Retina (tissue), 1 donor: ENCODE measurements at places on chromosomes 12 and 14.

DNA sequence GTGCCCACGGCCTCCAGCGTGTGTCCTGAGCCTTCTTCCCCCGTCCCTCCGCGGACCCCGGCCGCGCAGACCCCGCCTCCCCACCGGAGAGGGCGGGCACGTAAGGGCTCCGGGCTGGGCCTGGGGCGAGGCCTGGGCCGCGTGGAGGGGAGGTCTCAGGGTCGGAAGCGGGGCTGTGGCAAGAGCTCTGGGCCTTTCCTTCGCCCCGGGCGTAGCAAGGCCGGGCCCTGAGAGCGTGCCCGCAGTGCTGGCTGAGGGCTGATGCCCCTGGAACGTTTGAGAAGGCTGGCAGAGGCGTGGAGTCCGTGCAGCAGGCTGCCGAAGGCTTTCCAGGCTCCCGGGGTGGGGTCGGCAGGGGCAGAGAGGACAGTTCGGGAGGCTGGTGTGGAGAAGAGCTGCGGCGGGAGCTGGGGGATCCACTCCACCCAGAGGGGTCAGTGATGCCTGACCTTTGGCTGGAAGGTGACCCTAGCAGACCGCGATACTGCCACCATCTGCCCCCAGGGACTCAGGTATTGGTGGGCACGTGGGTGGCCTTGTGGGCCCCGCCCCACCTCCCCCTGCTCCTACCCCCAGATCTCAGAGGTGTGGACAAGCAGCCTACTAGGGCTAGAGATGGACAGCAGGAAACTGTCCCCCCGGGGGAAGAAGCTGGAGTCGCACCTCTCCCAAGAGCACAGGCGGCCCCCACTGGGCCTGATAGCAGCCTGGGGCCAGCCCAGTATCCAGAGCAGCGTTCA is 558 bp downstream of the TEX22 start:
- peak; percentile 59 for DNase-seq

- no peak for DNase-seq
These were observed 256.8 kb downstream of the PCNX1 start for GRCh38 chr14:71163842-71164629.

GRCh38 chr14:25803386-25804018 is 753.6 kb upstream of the STXBP6 start:
- DNase-seq, result no peak

GRCh38 chr12:125610292-125610691 is 545.1 kb downstream of the AACS start:
- no peak for DNase-seq

- DNase-seq, result no peak
These were observed 717 bp upstream of the ZNF839 start for GRCh38 chr14:102318781-102319276.

DNA sequence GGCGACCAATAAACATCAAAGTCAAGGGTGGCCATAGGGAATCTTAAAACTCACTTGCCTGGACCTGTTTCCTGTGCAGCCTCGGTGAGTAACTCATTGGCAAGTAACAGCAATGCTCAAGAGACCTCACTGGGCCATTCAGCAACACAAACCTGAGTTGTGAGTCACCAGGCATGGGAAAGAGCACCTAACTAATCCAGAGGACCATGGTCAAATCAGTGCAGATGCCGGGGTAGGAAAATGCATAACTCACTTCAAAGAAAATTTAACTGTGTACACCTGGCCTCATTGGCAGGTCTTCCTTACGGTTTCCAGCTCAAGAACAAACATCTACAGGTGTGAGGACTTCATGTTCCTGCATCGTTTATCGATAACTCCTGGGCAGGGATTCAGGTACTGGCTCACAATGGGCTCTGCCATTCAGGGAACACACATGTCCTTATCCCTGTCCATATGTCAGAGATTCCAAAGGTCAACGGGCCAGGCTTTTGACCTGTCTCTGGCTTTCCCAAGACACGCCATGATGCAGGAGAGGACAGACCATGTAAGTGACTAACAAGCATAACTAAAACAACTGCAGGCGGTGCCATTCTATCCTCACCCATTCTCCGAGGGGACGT is 211.8 kb downstream of the ANO2 start:
- DNase-seq, result no peak

GRCh38 chr12:12741660-12742059 is 24.5 kb downstream of the CDKN1B start:
- DNase-seq, result no peak

- no peak for DNase-seq
These were observed 2.0 kb downstream of the FERMT2 start for GRCh38 chr14:52948836-52949235.

DNA sequence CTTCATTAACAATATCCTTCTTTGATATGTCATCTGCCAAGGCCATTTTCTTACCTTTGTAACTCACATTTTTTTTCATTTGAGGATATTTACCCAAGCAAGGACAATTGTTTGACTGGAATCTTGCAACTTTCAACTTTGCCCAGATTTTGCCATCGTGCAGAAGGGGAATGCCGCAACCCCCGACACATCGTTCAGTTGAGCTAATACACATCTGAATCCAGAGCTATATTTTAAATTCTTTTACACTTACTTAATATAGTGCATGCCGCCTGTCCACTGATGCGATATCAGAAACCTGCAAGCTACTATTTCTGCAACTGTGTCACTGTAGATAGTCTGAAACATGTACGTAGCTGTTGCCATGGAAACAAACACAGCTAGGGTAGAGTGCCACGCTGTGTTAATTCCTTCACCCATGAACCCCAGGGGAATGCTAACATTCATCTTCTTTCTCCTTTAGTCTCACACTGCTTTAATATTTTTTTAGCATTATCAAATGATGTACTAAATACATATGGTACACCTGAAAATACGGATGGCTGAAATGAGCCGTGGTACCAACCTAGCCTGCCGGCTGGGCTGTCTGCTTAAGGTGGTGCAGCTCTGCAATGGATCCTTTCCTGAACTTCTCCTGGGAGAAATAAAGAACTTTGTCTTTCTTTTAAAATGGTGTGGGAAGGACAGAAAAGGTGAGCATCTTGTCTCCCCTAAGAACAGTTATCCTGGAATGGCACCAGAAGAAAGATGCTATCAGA is 77.0 kb upstream of the FOXN3 start:
- DNase-seq, result peak; percentile 68

DNA sequence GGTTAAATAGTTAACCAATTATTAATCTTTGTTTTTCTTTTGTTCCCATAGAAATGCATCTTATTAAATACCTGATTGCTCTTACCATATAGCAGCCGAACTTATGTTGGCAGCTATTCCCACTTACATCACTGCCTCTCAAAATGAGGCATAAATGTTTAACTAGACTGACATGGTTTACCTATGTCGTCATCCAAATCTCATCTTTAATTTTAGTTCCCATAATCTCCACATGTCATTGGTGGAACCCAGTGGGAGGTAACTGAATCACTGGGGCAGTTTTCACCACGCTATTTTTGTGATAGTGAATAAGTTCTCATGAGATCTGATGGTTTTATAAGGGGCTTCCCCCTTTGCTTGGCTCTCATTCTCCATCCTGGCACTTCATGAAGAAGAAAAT is 499.2 kb upstream of the ATP2B1 start:
- DNase-seq, result no peak

DNA sequence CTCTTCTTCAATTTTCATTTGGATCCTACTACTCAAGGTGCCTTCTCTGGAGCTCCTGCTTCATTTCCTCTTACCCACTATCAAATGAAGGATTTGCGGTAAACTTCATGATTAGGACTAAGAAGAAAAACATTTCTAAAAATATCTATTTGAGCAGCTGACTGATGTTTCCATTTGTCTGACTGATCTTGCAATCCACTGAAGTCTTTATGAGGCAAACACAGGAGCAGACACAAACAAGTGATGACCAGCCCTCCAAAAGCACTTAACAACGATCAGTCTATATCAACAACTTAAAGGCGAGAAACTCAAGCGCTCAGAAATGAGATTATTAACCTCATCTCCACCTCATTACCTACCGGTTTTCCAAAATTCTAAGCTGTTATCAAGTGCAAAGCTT is 26.2 kb downstream of the OSBPL8 start:
- no peak for DNase-seq

DNA sequence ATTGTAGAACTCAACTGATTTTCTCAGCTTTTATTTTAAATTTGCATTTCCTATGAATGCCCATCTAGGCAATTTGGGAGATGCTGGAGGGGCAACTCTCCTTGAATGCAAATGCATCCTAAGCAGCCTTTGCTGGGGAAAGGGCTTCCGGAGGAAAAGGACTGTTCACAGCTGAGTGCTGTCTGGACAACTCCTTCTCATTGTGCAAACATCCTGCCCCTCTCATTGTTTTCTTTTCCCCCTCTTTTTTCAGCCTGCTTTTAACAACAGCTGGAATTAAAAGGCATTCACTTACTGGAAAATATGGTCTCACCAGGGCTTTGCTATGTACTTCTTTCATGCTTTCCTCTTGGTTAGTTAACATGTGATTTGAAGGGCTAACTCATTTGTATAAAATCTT is 397.8 kb downstream of the FUT8 start:
- no peak for DNase-seq

DNA sequence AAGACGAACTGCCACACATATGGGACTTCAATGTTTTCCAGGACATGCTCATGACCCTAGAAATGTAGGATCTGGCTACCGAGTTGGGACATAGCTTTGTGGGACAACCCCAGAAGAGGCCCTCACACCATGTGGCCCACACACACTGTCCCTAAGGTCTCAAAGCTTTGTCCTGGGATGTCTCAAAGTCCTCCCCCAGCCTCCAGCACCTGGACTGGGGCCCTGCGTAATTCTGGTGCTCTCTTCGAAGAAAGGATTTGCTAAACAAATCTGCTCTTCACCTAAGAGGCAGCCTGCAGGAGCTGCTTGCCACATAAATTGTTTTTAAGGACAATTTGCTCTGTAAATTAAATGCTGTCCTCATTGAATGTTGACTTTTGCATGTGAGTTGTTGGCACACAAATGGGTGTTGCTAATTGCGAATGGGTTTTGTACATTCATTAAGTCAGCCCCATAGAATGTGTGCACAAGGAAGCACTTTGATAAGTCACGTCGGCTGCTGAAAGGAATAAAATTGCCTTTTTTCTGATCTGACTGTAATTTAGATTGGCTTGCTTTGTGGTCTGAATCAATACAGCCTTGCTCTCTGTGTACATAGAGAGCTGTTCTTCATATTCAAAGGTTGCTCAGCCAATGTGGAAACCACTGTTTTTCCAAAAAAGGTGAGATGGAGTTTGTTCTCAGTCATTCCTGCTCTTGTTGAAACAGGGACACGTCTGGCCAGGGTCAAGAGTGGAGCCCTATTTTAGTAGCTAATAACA is 161.6 kb upstream of the PWP1 start:
- no peak for DNase-seq
